CD8-positive, alpha-beta T cell (primary cell): ENCODE measurements at places on chromosomes 6 and 20. TPM values are rescaled to one million over a fixed set of nuclear protein-coding genes. Genes with fewer than 3 reads are reported as not detected.

MUC22 gene
- not detected for total RNA-seq

TCP11 gene
- not detected for total RNA-seq

DEFB129 gene
- not detected for total RNA-seq

GRM1 gene
- total RNA-seq, result not detected

NRSN1 gene
- total RNA-seq, result not detected

KHDC1L gene
- not detected for total RNA-seq

MOG gene
- total RNA-seq, result not detected
